ENCODE measurements at places on chromosomes 1 and 21.

GRCh38 chr1:16386454-16387113 is 19.5 kb downstream of the SZRD1 start:
- DNase-seq: peak; percentile 83

GRCh38 chr1:20291645-20292084 is 990 bp downstream of the VWA5B1 start:
- no peak for DNase-seq

GRCh38 chr1:201791779-201792173 is 37.2 kb upstream of the IPO9 start:
- no peak for DNase-seq

GRCh38 chr1:97920276-97920831 is 480 bp downstream of the DPYD start:
- peak; percentile 54 for DNase-seq

GRCh38 chr1:10644307-10645128 is 151.9 kb downstream of the CASZ1 start:
- no peak for DNase-seq

GRCh38 chr1:81452693-81453366 is 347.9 kb upstream of the ADGRL2 start:
- DNase-seq: no peak

- DNase-seq: no peak
These were observed 159.2 kb downstream of the DYRK1A start for GRCh38 chr21:37525810-37526209.

- no peak for DNase-seq
These were observed 116.6 kb downstream of the ATG4C start for GRCh38 chr1:62900566-62900965.

GRCh38 chr1:56578138-56578962 is 1.0 kb downstream of the PLPP3 start:
- peak; percentile 30 for DNase-seq

DNA sequence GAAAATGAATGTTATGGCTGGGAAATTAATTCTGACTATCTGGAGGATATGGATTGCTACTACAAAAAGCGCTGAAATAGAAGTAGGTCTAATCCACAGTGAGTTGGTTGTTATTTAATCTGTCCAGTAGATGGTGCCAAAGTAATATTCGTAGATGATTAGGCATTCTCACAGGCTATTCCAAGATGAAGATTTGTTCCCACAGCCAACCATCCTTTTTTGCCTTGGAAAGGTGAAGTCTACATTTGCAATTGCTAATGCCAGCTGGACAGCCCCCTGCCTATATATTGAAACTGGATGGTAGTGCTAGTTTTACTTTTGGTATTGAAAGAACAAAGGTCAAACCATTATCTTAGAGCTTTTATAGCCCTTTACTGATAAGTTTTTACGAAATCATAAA is 43.8 kb downstream of the RBM11 start:
- peak; percentile 49 for DNase-seq

DNA sequence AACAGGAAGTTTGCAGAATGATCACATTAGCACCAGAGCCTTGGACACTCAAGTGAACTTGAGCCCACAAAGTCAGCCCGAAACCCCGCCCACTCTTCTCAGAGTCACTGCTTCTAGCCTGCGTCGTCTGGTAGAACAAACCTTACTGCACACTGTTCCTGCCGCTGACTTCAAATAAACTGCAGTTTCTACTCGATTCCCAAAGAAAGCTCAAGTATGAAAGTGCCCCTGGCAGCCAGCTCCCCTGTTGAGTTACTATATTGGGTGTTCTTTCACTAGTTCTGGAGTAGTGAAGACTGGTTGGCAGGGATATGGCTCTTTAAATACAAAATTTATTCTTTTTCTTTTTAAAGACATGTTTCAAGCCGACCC is 164.7 kb downstream of the GALNT2 start:
- DNase-seq: no peak

- peak; percentile 49 for DNase-seq
These were observed 4.4 kb upstream of the BARHL2 start for GRCh38 chr1:90721210-90722194.

- DNase-seq: no peak
These were observed at the start of the genes ADORA3 and TMIGD3 for GRCh38 chr1:111503585-111504060. Gene ADORA3, minus strand, starts transcription at chr1:111503633. Its CDS starts 279 bp downstream, at chr1:111503354. Gene TMIGD3, minus strand, starts transcription at chr1:111503633. Its CDS starts 279 bp downstream, at chr1:111503354.

GRCh38 chr1:2644171-2644570 is 11.4 kb upstream of the MMEL1 start:
- DNase-seq: no peak

All from ACHN (cell line).